ENCODE measurements at places on chromosomes 2 and 18. TPM values are rescaled to one million over a fixed set of nuclear protein-coding genes. Genes with fewer than 3 reads are reported as not detected.

GRCh38 chr2:54806975-54807374 lies 83.5 kb downstream of the EML6 start:
- DNase-seq = no peak

Gene CENPA
- total RNA-seq = 1.8 TPM

- no peak for DNase-seq
Observed at GRCh38 chr2:240143276-240143675, 2.8 kb upstream of the OTOS start.

DNA sequence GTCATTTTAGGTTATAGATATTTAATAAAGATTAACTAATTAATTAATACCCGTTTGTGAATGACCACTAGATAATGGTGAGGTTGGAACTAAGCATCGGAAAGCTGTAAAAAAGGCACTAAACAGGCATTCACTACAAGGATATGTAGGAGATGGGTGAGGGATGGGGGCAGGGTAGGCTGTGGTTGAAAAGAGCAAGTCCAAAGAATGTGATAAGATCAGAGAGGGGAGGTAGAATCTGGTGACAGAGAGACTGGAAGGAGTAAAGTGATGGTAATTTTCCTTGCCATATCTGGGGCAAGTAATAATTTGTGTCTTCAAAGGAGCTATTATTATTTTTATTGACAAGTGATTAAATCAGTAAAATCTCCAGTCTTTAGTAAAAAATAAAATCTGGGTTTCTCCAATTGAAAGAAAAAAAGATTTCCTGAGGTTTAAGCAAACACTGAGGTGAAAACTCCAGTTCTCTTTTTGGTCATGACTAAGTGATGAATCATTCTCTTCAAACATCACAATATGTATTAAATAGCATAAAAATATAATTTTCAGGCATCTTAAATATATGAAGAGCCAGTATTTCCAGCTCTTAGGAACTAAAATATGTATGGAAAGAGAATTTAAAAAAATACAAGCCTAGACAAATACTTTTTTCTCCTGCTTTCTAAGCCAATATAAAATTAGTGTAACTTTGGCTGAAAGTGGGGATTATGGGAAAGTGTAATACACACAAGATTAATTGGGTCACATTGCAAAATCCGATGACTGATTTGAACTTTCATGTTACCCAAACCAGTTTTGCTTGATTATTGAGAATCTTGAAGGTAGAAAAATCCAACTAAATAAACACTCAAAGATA lies 259.1 kb upstream of the RBMS1 start:
- DNase-seq = peak; percentile 61

DNA sequence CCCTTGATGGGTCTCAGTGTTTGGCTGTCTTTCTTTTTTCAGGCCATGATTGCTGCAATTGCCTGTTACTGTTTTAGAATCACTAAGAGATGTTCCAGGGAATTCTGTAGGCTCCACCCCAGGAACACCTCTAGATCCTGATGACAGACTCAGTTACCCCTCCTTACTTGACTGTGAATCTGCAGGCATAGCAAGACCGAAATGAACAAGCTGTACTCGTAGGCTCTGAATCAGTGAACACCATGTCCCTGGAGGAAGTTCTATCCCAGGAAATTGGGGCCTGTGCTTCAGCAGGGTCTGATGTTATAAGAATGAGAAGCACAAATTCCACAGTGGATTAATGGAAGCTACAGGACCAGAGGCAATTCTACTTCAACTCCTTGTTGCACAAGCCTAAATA lies 148.6 kb downstream of the COPS8 start:
- DNase-seq = no peak

- peak; percentile 91 for DNase-seq
Observed at GRCh38 chr2:28342081-28342967, 50.3 kb upstream of the FOSL2 start.

Gene SIX3
- total RNA-seq = not detected

Gene LYPD6
- total RNA-seq = under 0.01 TPM

DNA sequence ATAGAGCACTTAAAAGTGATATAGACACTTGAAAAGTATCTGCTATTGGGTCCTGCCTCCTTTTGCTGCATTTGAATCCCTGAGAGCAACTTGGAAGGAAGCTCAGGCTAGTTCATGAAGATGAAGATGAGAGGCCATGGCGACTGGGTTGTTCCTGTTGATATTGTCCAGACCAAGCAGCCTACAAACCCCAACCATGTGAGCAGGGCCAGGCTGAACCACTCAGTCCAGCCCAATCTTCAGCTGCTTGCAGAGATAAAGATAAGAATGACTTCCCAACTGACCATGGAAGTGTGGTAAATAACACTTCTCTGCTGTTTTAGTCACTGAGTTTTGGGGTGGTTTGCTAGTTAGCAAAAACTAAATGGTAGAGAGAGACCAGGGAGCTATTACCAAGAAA lies 417.6 kb downstream of the SOX11 start:
- DNase-seq = no peak

- DNase-seq = no peak
Observed at GRCh38 chr2:210086930-210087329, 84.3 kb downstream of the KANSL1L start.

All from fibroblast of lung (primary cell).